Stimulated activated CD8-positive, alpha-beta memory T cell treated with anti-CD3 and anti-CD28 coated beads, Interleukin-4, amount 100 ng/mL, for 48 hours (primary cell): ENCODE measurements at places on chromosomes 7 and 10.

DNA sequence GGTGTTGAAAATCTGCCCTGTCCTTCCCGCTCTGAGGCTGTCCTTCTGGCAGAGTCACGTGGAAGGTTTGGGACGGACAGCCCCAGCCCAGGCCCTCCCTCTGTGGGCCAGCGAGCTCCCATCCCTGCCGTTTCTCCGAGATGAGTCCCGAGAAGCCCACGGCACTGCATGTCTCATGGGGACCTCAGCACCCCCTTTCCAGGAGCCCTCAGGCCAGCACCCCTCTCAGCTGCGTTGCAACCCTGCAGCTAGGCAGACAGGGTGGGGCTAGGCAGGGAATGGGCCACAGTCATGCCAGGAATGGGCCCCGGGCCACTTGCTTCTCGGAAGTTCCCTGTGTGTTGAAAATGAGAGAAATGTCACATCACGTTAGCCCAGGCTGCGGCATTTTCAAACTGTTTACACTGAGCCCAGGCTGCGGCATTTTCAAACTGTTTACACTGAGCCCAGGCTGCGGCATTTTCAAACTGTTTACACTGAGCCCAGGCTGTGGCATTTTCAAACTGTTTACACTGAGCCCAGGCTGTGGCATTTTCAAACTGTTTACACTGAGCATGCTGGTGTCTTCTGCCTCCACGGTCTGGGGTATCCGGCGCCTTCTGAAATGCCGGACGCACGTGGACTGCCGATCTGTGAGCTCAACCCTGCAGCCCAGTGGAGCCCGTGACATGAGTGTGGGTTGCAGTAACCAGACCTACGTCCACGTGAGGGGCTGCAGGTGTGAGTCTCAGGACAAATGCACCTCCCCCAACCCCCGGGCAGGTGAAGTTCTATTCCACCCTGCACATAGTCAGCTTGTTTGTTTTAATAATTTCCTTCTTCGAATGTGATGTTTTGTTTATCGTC, 42.6 kb downstream of the FAM20C start:
- no peak for DNase-seq

DNA sequence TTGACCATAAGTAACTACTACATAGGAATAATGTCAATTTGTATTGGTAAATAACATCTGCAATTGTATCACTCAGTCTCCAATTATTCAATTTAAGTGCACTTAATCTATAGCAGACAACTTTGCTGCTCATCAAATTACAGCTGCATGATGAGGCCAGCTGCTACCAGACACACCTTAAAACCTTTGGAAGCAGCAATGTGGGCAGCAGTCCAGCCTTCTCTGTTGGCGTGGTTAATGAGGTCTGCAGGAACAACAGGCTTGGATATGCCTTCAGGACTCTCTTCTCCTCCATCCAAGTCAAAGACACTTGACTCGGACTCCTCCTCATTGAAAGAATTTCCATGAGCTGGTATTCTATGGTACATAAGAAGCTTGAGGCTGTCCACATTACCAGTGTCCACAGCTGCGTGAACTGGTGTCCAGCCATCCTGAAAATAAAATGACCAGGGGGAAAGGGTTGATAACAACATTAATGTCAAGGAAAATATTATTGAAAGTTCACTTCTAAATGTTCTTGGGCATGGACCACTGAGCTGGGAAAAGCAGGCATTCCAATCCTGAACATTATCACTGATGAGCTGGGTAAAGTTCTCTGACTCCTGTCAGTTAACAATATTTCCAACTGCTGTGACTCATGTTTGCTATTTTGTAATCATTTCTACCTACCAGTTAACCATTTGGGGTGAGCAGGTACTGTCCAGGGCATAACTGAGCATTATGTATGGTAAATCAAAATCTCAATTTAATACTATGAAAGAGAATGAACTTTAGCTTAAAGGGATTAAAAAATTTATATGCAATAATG, 95.7 kb downstream of the CTTNBP2 start:
- DNase-seq = no peak

GRCh38 chr7:150848111-150848510, 4.2 kb upstream of the AOC1 start:
- peak; percentile 7 for DNase-seq

DNA sequence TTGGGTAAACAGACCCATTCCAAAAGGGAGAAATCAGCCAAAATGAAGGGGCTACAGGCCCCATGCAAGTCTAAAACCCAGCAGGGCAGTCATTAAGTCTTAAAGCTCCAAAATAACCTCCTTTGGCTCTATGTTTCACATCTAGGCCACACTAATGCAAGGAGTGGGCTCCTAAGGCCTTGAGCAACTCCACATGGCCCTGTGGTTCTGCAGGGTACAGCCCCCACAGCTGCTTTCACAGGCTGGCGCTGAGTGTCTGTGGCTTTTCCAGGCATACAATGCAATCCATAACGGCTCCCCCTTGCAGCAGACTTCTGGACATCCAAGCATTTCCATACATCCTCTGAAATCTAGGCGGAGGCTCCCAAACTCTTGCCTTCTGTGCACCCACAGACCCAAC, 9.0 kb downstream of the TMEM243 start:
- DNase-seq = no peak

DNA sequence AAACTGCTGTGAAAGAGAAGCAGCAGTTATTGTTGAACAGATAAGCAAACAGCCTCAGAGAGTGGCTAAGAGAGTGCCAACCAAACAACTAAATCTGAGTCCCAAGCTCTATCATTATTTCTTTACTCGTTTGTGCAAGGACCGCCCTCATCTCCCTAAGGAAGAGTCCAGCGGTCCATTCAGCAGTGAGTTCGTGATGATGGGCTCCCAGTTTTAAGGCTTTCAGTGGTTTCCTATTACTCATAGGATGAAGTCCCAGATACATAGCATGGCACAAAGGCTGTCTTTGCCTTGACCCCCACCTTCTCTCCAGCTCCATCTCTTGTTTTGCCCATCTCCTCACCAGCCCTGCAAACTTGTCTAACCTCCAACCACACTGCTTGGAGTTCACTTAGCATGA, 24.3 kb upstream of the PDE1C start:
- no peak for DNase-seq

- DNase-seq = no peak
These were observed 33.0 kb downstream of the WIPF3 start for GRCh38 chr7:29839302-29839701.

DNA sequence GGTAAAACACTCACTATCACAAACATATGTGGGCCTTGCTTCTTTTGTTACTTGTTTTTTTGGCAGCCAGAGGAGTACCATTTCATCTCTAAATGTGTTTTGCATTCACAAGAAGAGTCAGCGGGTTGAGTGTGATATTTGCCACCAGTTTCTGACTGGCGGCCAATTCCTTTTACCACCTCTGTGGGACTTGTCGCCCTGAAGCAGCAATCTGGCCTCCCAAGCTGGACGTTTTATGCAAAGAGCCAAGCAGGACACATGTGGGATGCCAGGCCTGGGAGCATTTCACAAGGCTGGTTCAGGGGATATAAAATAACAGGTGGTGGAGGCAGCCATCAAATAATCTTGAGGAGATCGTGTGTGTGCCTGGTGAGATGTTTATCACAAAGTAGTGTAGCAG, 61.8 kb upstream of the TRIL start:
- no peak for DNase-seq

DNA sequence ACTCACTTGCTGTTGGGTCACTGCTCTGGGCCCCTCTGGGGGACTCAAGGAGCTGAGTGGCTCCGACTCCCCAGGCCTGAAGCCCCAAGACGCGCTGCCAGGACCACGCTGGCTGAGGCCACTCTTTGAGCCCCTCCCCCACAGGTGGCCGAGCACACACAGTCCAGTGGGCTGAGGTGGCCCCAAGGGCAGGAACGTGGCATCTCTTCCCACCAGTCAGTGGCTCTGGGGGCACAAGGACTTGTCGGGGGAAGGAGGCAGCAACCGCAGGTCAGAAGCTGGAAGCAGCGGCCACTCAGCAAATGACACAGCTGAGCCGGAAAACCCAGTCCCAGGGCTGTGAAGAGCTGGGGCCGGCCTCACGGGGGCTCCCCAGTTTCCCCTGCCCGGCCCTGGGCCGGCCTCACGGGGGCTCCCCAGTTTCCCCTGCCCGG, 24.1 kb downstream of the GRIFIN start:
- peak; percentile 48 for DNase-seq

- no peak for DNase-seq
These were observed 91.0 kb upstream of the NFE2L3 start for GRCh38 chr7:26060733-26061677.

- DNase-seq = no peak
These were observed 247.7 kb upstream of the DKK1 start for GRCh38 chr10:52066383-52066782.

DNA sequence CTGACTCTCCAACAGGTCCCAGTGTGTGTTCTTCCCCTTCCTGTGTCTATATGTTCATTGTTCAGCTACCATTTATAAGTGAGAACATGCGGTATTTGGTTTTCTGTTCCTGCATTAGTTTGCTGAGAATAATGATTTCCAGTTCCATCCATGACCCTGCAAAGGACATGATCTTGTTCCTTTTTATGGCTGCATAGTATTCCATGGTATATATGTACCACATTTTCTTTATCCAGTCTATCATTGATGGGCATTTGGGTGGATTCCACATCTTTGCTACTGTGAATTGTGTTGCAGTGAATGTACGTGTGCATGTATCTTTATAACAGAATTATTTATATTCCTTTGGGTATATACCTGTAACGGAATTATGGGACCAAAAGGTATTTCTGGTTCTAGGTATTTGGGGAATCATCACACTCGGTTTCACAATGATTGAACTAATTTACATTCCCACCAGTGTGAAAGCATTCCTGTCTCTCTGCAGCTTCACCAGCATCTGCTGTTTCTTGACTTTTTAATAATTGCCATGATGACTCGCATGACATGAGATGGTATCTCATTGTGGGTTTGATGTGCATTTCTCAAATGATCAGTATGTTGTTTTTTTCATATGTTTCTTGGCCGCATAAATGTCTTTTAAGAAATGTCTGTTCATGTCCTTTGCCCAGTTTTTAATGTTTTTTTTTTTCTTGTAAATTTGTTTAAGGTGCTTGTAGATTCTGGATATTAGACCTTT, 60.2 kb downstream of the LSMEM1 start:
- DNase-seq = no peak

DNA sequence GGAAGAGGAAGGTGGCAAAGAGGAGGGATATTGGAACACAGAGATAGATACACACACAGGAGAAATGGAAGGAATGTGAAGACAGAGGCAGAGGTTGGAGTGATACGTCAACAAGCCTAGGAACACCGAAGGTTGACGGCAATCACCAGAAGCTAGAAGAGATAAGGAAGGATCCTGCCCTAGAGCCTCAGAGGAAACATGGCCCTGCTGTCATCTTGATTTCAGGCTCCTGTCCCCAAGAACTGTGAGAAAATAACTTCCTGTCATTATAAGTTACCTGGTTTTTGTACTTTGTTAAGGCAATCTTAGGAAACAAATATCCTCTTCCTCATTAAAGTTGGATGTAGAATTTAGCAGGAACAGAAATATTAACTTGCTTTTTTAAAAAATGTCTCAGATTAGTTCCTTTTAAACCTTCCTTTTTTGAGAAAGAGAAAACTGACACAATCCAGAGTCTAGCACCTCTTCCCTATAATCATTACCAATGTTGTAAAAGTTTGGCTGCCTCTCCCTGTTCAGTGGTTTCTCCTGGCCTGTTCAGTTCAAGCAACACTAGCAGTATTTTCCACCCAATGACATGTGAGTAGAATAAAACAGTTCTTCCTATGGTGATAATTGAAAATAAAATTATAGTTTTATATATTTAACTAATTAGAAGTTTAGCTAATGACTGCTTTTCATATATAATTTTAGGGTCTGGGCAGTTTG, 28.8 kb upstream of the GNAI1 start:
- no peak for DNase-seq

- no peak for DNase-seq
These were observed 4.9 kb upstream of the CLDN3 start for GRCh38 chr7:73774923-73775322.

DNA sequence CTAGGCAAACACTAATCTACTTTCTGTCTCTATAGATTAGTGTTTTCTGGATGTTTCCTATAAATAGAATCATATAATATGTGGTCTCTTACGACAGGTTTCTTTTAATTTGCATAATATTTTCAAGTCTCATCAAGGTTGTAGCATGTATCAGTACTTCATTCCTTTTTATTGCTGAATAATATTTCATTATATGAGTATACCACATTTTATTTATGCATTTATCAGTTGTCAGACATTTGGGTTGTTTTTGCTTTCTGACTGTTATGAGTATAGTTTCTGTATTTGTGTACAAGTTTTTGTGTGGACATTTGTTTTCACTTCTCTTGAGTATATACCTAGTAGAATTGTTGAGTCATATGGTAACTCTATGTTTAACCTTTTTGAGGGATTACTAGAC, 48.2 kb downstream of the SHOC2 start:
- no peak for DNase-seq

GRCh38 chr10:114418109-114418508, 13.8 kb upstream of the AFAP1L2 start:
- no peak for DNase-seq

DNA sequence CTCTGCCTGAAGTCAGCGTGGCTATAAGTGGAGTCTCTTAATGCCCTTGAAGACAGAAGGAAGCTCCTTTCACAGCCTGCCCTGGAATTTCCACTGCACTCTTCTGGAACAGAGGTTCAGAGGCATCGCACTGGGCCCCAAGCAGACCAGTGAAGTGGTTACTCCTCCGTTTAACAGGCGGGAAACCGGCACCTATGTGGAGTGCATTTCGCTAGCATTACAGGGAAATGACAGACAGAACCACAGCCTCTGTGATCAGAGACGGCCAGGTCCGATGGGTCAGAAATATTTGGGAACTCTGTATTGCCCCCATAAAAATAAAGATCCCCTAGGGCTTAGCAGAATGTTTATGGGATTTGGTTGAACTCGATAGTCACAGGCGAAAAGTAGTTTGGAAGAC, 406.9 kb upstream of the PRKCQ start:
- DNase-seq = no peak

DNA sequence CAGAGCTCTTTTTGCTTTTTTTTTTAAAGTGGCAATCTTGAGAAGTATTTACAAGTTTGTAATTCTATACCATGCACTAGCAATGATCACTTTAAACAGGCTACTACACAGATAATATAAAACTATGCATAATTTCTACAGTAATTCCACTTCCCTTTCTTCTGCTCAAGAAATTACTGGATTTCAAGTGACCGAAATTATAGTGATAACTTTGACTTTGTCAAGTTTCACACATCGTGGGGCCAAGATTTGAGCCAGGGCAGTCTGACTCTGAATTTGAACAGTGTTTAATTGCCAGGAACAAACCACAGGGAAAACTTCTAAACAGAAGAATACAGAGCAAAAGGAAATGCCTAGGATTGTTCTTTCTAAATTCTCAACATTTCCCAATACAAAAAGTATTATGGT, 288.3 kb upstream of the MKLN1 start:
- DNase-seq = no peak

GRCh38 chr10:122504610-122504950, 43.2 kb downstream of the HTRA1 start:
- DNase-seq = no peak

- DNase-seq = no peak
These were observed 7.5 kb upstream of the KLF14 start for GRCh38 chr7:130741331-130741995.

GRCh38 chr10:63573068-63573697, 52.0 kb downstream of the REEP3 start:
- DNase-seq = no peak
